ENCODE measurements at places on chromosomes 12 and 14.

- no peak for DNase-seq
Observed at GRCh38 chr12:55703288-55703687, 4.4 kb downstream of the ITGA7 start.

- no peak for DNase-seq
Observed at GRCh38 chr14:72256055-72256454, 323.8 kb downstream of the RGS6 start.

DNA sequence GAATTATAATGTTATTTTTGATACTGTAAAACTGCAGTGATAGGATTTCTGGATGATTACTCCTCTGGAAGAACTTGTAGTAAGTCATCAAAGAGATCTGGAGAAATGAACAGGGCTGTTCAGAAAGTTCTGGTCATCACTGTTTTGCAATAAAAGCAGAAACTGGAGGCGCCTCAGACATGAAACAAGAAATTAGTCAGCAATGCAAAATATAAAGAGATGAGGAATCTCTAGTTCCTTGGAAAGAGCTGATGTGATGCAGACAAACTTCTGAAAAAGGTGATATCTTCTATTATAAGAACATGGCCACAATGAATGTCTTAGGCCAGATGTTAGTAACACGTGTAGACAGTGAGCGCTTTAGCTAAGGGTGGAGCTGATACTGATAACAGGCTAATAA, 9.5 kb downstream of the ACIN1 start:
- no peak for DNase-seq

GRCh38 chr12:101044512-101045059, 165.5 kb downstream of the SLC5A8 start:
- DNase-seq: no peak
